ENCODE measurements at places on chromosomes 3 and 15.

GRCh38 chr3:126339466-126339865, 17.7 kb downstream of the KLF15 start:
- DNase-seq: no peak

DNA sequence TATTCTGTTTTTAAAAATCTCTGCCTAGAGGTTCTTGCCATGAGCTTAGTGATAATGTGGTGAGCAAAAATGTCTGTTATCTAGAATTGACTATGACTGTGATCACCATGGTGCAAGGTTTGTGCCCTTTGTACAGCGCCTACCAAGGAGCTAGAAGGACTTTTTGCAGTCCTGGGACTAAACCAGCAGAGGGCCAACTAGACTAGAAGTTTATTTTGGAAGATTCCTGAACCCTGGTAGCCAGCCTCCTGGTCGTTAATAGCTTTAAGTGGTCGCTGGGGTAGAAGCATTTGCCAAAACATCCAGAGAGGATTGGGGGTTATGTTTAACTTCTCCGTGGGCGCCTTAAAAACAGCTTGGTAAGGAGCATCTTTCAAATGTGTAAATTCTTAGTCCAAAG, 7.8 kb downstream of the SCG5 start:
- DNase-seq: peak; percentile 62

DNA sequence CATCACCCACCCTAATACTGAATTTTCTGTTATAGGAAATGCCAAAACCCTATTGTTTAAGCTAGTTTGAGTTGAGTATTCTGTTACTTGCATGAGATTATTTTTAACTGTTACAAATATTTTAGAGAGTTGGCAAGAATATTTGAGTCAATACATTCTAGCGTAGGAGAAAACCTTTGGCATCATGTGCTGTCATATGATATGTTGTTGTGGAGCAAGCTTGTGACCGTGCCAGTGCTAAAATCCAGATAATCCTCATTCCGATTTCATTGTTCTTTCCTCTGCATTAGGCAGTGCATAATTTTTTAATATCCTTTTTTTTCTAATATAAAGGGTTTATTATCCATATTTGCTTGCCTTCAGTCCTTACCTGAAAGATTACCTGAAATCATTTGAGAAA, 168.0 kb upstream of the GMNC start:
- DNase-seq: no peak

DNA sequence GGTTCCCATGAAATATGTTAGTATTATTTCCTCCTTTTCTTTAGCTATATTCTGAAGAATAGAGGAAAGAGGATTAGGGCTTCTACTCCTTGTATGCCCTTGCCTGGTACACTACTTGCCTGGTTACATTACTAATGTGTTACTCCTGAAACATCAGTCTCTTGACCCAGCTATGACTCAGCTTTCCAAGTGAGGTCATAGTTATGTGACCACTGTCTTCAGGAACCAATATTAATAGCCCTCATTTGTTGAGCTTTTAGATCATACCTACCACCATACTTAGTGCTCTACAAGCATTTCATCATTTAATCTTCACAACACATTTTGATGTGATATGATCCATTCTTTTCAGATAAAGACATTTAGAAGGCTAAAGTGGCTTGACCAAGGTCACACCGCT, 60.3 kb downstream of the CMSS1 start:
- DNase-seq: no peak

DNA sequence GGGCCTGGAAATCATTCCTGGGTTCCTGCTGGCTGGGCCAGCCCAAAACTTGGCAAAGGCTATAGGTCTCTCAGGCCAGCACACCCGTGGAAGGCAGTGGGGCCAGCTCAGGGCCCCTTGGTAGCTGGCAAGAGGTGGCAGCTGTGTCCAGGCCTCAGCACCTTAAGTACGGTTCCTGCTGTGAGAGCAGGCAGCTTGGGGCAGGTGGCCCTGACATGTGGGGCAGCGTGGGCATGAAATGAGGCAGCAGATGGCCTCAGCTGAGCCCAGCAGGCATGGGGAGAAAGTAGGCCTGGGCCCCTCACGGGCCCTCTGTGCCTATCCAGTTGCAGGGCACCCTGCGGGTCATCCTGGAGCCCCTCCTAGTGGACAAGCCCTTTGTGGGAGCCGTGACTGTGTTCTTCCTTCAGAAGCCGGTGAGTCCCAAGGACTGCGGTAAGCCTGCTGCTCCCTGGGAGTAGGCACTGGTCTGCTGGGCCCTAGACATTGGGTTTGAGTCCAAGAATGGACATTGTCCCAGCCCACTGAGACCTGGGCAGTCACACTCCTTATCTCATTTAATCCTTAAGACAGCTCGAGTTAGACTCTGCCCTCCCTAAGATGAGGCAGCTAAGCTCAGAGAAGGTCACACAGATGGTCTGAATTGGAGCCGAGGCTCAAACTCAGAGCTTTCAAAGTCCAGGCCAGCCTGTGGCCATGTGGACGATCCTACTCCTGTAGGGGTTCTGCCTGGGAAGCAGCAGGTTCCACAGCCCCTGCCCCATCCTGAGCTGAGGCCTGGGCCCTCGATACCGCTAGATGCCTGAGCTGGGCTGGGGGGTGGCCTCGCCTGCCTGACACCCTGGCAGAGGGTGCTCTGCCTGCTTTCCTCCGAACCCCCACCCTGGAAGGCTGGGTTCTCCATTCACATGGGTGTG, 25.5 kb downstream of the ESYT3 start:
- DNase-seq: no peak

GRCh38 chr3:110929816-110930215, 141.8 kb upstream of the NECTIN3 start:
- no peak for DNase-seq

DNA sequence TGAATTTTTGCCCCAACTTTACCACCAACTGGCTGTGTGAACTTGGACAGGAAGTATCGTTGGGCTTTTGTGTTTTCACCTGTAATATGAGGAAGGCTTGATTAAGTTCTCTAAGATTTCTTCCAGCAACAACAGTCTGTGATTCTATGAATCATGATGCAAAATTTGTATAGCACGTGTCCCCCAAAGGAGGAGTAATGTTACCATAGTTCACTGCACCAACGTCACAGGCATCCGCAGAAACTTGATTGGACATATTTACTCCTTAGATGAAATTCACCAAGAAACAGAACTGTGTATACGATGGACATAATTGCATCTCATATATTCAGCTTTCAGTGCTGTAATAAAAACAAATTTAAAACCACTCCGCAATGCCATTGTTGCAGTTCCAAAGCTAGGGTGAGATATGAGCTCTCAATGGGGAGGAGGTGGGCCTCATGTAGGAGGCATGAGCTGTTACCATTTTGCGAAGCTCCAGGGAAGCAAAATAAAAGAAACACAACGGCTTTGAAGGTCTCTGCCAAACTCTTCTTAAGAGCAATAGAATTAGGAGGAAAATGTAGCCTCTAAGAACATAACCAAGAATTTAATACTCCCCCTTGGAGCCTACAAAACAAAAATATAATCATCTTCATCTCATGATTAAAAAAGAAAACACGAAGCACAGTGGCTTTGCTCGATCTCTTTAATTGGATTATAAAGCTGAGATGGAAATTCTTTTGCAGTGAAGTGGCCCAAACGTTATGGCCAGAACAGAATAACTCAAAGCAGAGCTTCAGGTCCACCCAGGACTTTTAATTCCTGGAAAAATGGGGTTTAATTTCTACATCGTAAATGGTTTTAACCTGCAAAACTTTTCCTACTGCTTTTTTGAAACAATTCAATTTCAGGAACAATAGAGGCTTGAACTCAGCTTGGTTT, 80.7 kb downstream of the CHST2 start:
- no peak for DNase-seq

- no peak for DNase-seq
Measured at GRCh38 chr15:92611995-92612745, 43.4 kb downstream of the FAM174B start.

DNA sequence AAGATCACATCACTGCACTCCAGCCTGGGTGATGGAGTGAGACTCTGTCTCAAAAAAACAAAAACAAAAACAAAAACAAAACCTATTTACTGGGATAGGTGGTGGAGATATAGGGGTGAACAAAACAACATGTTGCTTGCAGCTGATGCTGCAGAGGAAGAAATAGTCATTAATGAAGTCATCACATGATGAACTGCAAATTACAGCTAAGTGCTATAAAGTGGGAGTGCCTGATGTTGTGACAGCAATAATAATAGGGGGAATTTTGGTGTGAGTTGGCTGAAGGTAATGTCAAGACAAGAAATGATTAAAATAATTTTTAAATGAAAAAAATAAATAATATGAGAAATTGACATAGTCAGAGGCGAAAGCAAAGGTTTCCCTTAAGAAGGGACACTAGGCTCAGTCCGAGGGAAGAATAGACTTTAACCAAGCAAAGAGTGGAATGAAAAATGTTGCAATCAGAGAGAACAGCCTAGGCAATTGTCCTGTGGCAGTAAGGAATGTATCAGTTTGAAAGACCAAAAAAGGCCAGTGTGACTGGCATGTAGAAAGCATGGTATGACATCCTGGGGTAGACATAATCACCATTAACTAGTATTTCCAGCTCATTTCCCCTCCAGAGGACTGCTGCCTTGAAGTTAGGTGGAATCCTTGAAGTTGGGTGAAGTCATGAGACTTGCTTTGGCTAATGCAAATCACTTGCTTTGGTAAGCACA, 14.7 kb upstream of the PIK3CB start:
- no peak for DNase-seq

DNA sequence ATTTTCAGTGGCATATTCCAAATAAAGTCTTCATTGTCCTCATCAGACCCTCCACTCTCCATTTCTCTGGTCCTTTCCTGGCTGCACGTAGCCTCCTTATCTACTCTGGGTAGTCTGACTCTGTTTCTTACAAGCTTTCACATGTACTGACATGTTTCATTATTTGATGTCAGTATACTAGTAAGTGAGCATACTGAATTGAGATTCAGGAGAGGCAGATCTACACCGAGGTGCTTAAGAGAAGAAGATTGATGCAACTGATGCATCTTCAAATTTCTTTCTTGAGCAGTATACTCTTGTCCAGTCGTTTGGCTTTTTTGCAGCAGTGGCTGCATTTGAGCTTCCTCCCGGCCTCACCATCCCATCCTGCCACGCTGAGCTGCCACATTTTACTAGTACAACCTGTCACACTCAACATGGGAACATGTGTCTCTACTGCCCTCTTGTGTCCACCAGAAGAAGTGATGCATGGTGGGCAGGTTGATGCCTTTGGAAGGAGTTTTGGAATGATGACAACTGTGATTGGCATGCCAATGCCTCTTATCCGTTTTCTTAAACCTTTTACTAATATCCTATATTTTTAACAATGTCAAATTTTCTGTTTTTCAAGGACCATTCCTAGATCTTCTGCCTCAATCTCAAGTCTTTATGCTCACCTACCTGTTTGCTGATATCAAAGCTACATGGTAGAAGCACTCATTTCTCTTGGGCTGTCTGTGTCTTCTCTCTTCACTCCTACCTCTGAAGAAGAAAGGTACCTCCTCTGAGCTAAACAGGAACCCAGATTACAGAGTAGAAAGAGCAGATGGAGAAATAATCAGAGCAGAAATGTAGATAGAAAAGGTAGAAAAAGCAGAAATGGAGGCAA, 38.7 kb downstream of the GUCA1C start:
- peak; percentile 52 for DNase-seq

- no peak for DNase-seq
Measured at GRCh38 chr3:124797426-124797945, 67.2 kb downstream of the UMPS start.

DNA sequence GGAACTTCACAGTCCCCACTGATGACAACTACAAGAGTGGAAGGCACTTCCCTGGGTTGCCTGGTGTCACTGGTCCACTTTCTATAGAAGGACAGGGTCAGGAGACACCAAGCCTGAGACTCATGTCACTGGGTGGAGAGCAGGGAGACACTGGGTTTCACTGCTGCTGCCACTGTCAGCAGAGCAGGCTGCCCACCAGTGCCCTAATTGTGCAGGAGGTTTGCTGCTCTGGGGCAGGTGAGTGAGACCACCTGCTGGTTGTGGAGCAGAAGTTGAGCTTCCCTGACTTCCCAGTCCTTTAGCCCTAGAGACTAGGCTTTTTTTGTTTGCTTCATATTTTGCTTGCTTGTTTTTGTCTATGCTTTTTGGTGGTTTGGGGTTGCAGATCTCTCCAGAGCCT, 528.4 kb upstream of the RGMA start:
- no peak for DNase-seq

GRCh38 chr3:49602877-49603411, 48.7 kb downstream of the BSN start:
- DNase-seq: peak; percentile 5

DNA sequence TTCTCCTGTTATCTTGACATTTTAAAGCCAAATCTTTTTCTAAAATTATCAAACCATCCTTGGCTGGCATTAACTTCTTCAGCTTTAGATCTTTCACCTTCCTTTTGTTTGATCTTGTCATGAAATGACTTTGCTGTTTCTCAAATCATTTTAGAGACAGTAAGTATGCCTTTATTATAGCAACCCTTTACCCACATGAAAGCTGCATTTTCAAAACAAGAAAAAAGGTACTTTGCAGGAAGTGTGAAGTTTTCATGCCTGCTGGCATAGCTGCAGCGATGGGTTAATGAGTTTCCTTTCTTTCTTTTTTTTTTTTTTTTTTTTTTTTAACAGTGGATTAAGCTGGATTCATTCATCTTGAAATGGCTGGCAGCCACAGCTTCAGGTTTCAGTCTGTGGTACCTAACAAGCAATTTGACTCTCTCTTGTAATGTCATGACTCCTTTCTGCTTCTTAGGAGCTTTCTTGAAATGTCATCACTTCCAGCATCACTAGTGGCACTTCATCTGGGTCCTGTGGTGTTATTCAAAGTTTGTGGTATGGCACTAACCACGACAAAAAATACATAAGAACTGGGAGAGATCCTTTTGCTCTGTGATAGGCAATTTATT, 18.8 kb downstream of the SLC25A26 start:
- DNase-seq: no peak

GRCh38 chr15:98381446-98381845, 266.9 kb upstream of the IGF1R start:
- no peak for DNase-seq

GRCh38 chr3:112597945-112598344, 36.1 kb downstream of the SLC35A5 start:
- no peak for DNase-seq

GRCh38 chr3:186021673-186022362, 84.0 kb upstream of the TRA2B start:
- no peak for DNase-seq

GRCh38 chr3:107198581-107199181, 178.6 kb upstream of the CCDC54 start:
- peak; percentile 2 for DNase-seq

DNA sequence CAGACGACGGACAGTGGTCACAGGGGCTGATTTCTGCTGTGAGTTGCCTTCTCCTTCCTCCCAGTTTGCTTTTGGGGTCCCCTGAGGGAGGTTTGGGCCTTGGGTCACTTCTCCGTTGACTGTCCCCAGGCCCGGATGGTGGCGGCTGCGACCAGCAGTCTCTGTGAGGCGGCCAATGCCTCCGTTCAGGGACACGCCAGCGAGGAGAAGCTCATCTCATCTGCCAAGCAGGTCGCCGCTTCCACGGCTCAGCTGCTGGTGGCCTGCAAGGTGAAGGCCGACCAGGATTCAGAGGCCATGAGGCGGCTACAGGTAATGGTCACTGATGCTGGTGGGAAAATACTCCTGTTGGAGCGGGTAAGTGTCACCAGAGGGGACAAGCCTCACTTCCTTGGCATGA, 206.8 kb upstream of the TPM1 start:
- DNase-seq: no peak
